EL (cell line): ENCODE measurements at places on chromosomes 7 and 10.

- no peak for DNase-seq
These were observed 222.9 kb downstream of the GLRX3 start for GRCh38 chr10:130358981-130359650.

DNA sequence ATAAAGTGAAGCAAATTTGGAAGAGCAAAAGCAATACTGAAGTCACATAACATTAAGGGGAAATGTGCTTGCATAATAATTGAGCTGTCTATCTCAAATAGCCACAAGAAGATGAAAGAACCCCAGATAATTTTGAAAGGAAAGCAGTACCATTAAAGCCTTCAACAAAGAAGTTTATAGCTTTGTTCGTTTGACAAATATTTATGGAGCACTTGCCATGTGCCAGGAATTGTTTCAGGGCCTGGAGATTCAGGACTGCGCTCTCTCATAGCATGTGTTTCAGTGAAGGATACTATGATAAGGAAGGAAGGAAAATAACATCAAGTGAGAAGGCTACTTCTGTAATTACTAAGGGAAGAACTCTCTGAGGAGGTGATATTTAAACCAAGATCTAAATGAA is 212.3 kb upstream of the CSTF2T start:
- no peak for DNase-seq

GRCh38 chr10:99827936-99828335 is 45.5 kb downstream of the ABCC2 start:
- peak; percentile 48 for DNase-seq

- DNase-seq = peak; percentile 69
These were observed 7.8 kb downstream of the NOD1 start for GRCh38 chr7:30470771-30471170.

- no peak for DNase-seq
These were observed 227.8 kb downstream of the CELF2 start for GRCh38 chr10:11245510-11245909.

DNA sequence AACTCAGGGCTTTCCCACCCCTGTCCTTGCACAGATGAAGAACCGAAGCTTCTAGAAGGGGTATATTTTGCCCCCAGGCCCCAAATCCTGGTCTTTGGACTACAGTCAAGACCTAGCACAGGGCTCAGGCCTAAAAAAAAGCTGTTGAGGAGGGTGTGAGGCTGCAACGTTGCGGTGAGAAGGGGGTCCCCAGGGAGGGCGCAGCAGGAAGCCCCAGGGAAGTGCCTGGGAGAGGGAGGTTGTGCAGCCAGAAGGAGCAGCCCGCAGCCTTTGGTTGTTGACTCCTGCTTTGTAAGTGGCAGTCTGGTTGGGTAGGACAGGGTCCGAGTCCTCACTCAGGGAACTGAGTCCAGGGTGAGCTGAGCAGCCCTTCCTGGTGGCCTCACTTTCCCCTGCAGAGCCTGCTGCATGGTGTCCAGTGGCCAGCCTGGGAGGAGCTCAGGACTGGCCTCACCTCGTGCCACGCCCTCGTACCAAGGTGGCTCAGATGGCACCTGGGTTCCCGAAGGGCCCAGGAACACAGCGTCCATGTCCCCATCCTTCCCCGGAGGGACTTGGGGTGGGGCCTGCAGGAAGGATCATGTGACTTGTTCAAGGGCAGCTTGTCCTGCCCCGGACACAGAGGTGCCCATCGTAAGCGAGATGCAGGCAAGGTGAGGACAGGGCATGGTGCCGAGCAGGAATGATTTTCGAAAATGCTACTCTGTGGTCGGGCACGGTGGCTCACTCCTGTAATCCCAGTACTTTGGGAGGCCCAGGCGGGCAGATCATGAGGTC is 166.4 kb upstream of the TNRC18 start:
- DNase-seq = no peak

GRCh38 chr10:26468700-26469099 is 30.6 kb downstream of the APBB1IP start:
- no peak for DNase-seq
